ENCODE measurements at places on chromosomes 3 and 15. TPM values are rescaled to one million over a fixed set of nuclear protein-coding genes. Genes with fewer than 3 reads are reported as not detected.
A peak's percentile ranks its signal among the peaks of the same experiment; 100 is the strongest.

A4GNT gene
- not detected for total RNA-seq

- H3K27me3 ChIP-seq = no peaks in the 10 kb centered on the region
- H3K27ac ChIP-seq = no peak overlapping the region
- H3K4me3 ChIP-seq = no peak overlapping the region
- peaks cover 5% of the 10 kb centered on the region for H3K4me1 ChIP-seq
- DNase-seq = no peak
These were observed 8.5 kb upstream of the PLXND1 start for GRCh38 chr3:129614927-129615363.

GRCh38 chr3:29720665-29721064 lies 439.8 kb downstream of the RBMS3 start:
- H3K4me1 ChIP-seq = peaks cover 9% of the 10 kb centered on the region
- DNase-seq = no peak
- H3K27ac ChIP-seq = no peak overlapping the region

DNA sequence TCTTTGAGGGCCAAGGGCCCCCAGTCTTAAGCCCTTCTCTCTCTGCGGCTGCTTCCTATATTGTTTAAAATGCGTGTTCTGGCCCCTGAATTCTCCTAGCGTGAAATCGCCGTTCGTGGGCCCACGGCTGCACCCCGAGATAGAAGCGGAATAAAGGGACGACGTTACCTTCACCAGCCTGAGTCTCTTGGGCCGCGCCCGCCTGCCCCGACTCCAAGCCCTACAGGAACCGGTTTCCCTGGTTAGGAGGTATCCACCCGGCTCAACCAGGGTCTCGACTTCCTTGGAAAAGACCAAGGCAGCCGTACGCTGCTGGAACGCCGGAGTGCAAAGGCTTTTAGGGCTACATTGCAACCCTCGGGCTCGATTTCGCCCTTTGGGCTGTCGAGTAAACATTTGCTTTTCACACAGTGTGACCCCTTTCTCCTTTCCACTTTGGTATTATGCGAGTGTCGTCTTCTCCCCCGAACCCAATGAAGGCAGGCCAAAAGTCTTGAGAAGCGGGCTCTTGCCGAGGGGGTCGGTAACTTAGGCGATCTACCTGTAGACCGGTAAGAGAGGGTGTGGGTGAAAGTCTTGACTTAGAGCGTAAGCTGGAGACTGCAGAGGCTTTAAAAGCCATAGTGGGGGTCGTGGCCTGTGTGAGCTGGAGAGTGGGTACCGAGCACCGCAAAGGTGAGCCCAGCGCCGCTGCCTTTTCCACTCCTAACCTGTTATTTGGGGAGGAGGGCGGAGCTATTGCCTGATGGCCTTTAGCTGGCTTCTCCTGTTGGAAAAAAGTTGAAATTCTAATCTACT lies 2.0 kb downstream of the TRIM71 start:
- peak overlapping the region; percentile 100 for H3K27ac ChIP-seq
- H3K4me3 ChIP-seq = peak overlapping the region; percentile 98
- H3K27me3 ChIP-seq = no peaks in the 10 kb centered on the region
- peaks cover 51% of the 10 kb centered on the region for H3K4me1 ChIP-seq

DGKG gene
- total RNA-seq = 0.37 TPM

GOLGA8J gene
- not detected for total RNA-seq

GRCh38 chr3:42134867-42135464 lies 43.8 kb downstream of the TRAK1 start:
- H3K4me1 ChIP-seq = no peaks in the 10 kb centered on the region
- H3K4me3 ChIP-seq = no peak overlapping the region
- DNase-seq = no peak
- H3K27me3 ChIP-seq = no peaks in the 10 kb centered on the region
- H3K36me3 ChIP-seq = no peaks in the 10 kb centered on the region
- no peak overlapping the region for H3K27ac ChIP-seq

GRCh38 chr3:64291345-64291744 lies 66.1 kb upstream of the PRICKLE2 start:
- H3K27me3 ChIP-seq = no peaks in the 10 kb centered on the region
- DNase-seq = no peak
- H3K27ac ChIP-seq = no peak overlapping the region
- no peaks in the 10 kb centered on the region for H3K4me1 ChIP-seq
- H3K4me3 ChIP-seq = no peak overlapping the region

- no peak overlapping the region for H3K27ac ChIP-seq
- no peak overlapping the region for H3K4me3 ChIP-seq
- peak; percentile 63 for DNase-seq
- H3K4me1 ChIP-seq = no peaks in the 10 kb centered on the region
- H3K36me3 ChIP-seq = peaks cover 3% of the 10 kb centered on the region
These were observed 77.2 kb downstream of the PPP2R3A start for GRCh38 chr3:136042608-136043221.

DNA sequence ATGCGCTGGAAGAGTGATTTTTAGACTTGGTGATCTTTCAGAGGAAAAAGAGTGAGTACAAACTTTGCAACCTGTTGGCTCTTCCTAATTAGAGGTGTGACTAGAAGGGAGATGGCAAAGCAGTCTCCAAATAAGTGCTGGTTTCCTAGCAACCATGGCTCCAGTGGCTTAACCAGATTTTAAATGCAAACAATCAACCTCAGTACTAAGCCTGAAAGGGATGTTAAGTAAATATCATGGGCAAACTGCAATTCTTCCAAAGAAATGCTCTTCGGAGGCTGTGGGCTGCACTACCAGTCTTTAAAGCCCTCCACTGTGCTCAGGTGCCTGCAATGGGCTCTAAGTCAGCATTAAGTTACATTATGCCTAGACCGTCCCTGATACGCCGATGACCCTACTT lies 678.1 kb upstream of the CCDC54 start:
- no peak overlapping the region for H3K4me3 ChIP-seq
- H3K27me3 ChIP-seq = no peaks in the 10 kb centered on the region
- DNase-seq = peak; percentile 66
- H3K4me1 ChIP-seq = peaks cover 10% of the 10 kb centered on the region
- H3K27ac ChIP-seq = no peak overlapping the region

DNA sequence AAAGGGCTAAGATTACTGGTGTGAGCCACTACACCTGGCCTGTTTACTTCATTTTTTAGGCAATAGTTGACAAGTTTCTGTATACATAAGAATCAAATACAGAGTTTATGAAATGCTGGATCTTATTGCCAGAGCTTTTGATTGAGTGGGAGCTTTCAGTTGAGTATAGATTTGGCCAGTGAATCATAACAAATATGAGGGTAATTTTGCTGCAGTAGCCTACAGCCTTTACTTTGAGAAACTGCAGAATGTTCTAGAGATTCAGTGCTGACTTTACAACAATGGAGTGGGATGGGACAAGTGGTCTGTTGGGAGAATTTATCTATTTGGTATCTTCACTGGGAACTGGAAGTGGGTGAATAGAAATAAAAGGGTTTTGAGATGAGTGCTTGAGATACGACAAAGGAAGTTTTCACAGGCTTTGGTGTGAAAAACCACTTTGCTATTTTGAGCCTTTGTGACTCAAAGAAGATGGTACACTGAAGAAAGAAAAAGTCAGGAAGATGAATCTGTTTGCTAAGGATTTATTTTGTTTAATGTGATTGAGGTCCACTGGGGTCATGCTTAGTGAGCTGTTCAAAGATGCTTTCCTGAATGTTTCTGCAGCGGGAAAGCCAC lies 227.8 kb downstream of the UBE2E2 start:
- H3K27ac ChIP-seq = peak overlapping the region; percentile 13
- no peak for DNase-seq
- no peaks in the 10 kb centered on the region for H3K36me3 ChIP-seq
- no peak overlapping the region for H3K4me3 ChIP-seq

DNA sequence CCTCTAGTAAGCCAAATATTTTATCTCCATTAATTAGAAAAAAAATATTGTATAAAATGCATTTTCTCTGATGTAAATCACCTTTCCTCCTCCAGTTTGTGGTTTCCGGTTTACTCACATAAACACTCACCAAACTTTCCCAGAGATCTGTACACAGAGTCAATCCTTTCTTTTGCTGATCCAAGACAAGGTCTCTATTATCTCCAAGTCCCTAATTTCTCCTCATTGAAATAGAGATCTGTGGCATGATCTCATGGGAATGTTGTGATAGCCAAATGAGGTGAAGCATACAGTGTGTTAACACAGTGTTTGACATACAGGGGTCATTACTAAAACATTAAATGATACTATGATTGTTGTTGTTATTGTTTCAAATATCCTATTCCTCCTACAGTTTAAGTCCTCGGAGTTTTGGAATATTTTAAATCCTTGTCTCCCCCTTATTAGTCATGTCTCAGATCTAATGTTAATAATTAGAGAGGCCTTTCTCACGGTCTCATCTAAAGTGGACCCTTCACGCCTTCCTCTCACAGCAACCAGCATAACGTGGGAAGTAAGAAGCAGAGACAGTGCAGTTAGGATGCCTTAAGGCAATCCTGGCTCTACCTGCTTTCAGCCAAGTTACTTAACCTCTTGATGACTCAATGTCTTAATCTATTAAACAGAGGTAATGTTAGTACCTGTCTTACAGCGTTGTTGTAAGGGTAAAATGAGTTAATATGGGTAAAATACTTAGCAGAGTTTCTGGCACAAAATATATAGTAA lies 333.3 kb downstream of the GRM7 start:
- H3K4me3 ChIP-seq = no peak overlapping the region
- no peaks in the 10 kb centered on the region for H3K36me3 ChIP-seq
- DNase-seq = no peak
- no peaks in the 10 kb centered on the region for H3K27me3 ChIP-seq
- no peak overlapping the region for H3K27ac ChIP-seq

DNA sequence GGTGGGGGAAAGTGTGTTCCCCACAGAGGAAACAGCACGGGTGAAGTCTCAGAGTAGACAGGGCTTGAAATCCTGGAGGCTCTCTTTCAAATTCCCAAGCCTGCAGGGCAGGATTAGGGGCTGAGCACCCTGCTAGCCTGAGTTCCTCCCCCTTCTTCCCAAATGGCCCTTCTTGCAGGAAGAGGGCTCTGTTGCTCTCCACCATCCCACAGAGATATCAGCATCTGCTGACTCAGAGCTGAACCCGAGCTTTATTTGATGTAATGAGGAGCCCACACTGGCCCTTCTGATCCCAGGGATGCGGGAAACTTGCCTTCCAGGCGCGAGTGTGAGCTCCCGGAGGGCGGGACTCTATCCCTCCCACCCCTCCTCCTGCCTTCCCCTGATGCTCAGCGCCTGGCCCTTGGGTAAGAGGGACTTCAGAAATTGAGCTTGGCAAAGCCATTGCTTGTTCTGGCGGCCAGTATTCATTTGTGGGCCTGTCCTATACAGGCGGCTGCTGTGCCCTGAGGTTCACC lies 1.4 kb upstream of the STRA6 start:
- no peaks in the 10 kb centered on the region for H3K36me3 ChIP-seq
- H3K4me3 ChIP-seq = peak overlapping the region; percentile 38
- no peak overlapping the region for H3K27ac ChIP-seq
- H3K27me3 ChIP-seq = no peaks in the 10 kb centered on the region
- peak; percentile 69 for DNase-seq

GRCh38 chr3:27675287-27675686 lies 46.8 kb downstream of the EOMES start:
- no peak overlapping the region for H3K27ac ChIP-seq
- no peak overlapping the region for H3K4me3 ChIP-seq
- no peaks in the 10 kb centered on the region for H3K4me1 ChIP-seq
- DNase-seq = no peak
- peaks cover 25% of the 10 kb centered on the region for H3K27me3 ChIP-seq

DAPK2 gene
- 9.7 TPM for total RNA-seq

IFT80 gene
- total RNA-seq = 90.0 TPM

DNA sequence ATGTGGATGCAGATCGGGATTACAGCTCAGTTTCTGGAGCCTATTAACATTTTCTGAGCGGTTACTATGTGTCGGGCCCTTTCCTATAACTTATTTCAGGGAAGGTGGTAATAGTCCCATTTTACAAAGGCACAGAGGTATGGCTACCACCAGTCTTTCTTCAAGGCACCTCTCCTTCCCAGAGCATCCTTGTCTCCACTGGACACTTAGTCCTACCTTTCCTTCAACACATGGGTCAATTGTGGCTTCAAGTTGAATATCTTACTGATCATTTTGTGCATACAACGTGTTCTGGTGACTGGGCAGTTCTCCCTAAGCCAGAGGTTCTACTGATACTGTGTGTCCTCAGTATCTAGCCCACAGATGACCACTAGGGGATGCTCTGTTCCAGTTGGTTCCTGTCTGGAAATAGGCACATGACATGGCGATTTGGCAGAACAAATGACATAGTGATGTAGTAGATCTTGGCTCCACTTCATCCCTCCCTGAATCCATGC lies 60.7 kb upstream of the CMTM8 start:
- no peak overlapping the region for H3K4me3 ChIP-seq
- H3K27ac ChIP-seq = no peak overlapping the region
- peak; percentile 87 for DNase-seq
- H3K4me1 ChIP-seq = no peaks in the 10 kb centered on the region
- H3K27me3 ChIP-seq = peaks cover 6% of the 10 kb centered on the region
- no peaks in the 10 kb centered on the region for H3K36me3 ChIP-seq

Data from neural progenitor cell (in vitro differentiated cells).